ENCODE measurements at places on chromosomes 5 and 9. TPM values are rescaled to one million over a fixed set of nuclear protein-coding genes. Genes with fewer than 3 reads are reported as not detected.

GRCh38 chr9:16039218-16039987 is 486.6 kb downstream of the CCDC171 start:
- H3K4me1 ChIP-seq: peaks cover 25% of the 10 kb centered on the region
- H3K36me3 ChIP-seq: no peaks in the 10 kb centered on the region
- no peaks in the 10 kb centered on the region for H3K27me3 ChIP-seq
- H3K4me3 ChIP-seq: no peak overlapping the region

- no peak for DNase-seq
- no peak overlapping the region for H3K4me3 ChIP-seq
- no peaks in the 10 kb centered on the region for H3K27me3 ChIP-seq
- no peak overlapping the region for H3K27ac ChIP-seq
Observed at GRCh38 chr5:59416026-59416425, 477.5 kb downstream of the PDE4D start.

DNA sequence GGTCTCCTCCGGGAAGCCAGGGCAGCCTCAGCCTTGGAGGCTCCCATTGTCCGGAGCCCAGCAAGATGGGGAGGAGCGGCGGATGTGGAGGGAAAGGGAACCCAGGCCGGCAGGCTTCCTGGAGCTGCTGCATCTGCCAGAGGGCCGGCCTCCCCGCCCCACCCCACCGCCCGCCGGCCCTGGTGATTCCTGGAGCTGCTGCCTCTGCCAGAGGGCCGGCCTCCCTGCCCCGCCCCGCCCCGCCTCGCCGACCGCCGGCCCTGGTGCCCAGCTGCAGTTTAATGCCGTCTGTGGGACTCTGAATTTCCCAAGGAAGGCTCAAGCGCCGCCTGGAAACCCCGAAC is 31.6 kb downstream of the EXD3 start:
- H3K27ac ChIP-seq: no peak overlapping the region
- no peaks in the 10 kb centered on the region for H3K4me1 ChIP-seq
- H3K27me3 ChIP-seq: no peaks in the 10 kb centered on the region
- H3K4me3 ChIP-seq: no peak overlapping the region
- H3K36me3 ChIP-seq: no peaks in the 10 kb centered on the region

- H3K27me3 ChIP-seq: no peaks in the 10 kb centered on the region
- no peaks in the 10 kb centered on the region for H3K36me3 ChIP-seq
- H3K27ac ChIP-seq: peak overlapping the region; percentile 50
- DNase-seq: peak; percentile 77
- no peak overlapping the region for H3K4me3 ChIP-seq
Observed at GRCh38 chr5:143985832-143986515, 174.0 kb downstream of the HMHB1 start.

GRCh38 chr9:114968671-114969070 is 38.3 kb upstream of the TNFSF8 start:
- peak; percentile 45 for DNase-seq
- no peak overlapping the region for H3K27ac ChIP-seq
- no peaks in the 10 kb centered on the region for H3K36me3 ChIP-seq
- peaks cover 12% of the 10 kb centered on the region for H3K4me1 ChIP-seq
- H3K4me3 ChIP-seq: no peak overlapping the region

Gene ADAMTS13
- total RNA-seq: 0.86 TPM

Gene TEX48
- not detected for total RNA-seq

- no peak within 1 kb of the TSS for H3K4me3 ChIP-seq
- no peak within 1 kb of the TSS for H3K27ac ChIP-seq
- peaks cover 70% of the 10 kb centered on the region for H3K27me3 ChIP-seq
- DNase-seq: no peak
- H3K36me3 ChIP-seq: no peaks in the 10 kb centered on the region
Observed at GRCh38 chr5:91556-92263, at the start of gene PLEKHG4B. TSS of gene PLEKHG4B (plus strand) at chr5:92168. CDS start at chr5:92232, 64 bp downstream.

GRCh38 chr9:99433555-99433954 is 211.5 kb downstream of the SEC61B start:
- H3K4me1 ChIP-seq: peaks cover 25% of the 10 kb centered on the region
- H3K4me3 ChIP-seq: no peak overlapping the region
- DNase-seq: peak; percentile 82
- H3K36me3 ChIP-seq: no peaks in the 10 kb centered on the region
- H3K27me3 ChIP-seq: no peaks in the 10 kb centered on the region

Gene BHMT
- total RNA-seq: not detected

Gene CTSV
- 11.4 TPM for total RNA-seq

- no peaks in the 10 kb centered on the region for H3K4me1 ChIP-seq
- no peaks in the 10 kb centered on the region for H3K36me3 ChIP-seq
- no peak overlapping the region for H3K4me3 ChIP-seq
- DNase-seq: no peak
- peaks cover 10% of the 10 kb centered on the region for H3K27me3 ChIP-seq
- H3K27ac ChIP-seq: no peak overlapping the region
Observed at GRCh38 chr5:2183154-2184025, 300.7 kb upstream of the IRX4 start.

Gene PLPP7
- total RNA-seq: 0.98 TPM

GRCh38 chr5:57878301-57878722 is 395.7 kb upstream of the ACTBL2 start:
- no peak for DNase-seq
- H3K4me1 ChIP-seq: no peaks in the 10 kb centered on the region
- no peaks in the 10 kb centered on the region for H3K27me3 ChIP-seq
- H3K27ac ChIP-seq: no peak overlapping the region
- H3K4me3 ChIP-seq: no peak overlapping the region

- H3K4me1 ChIP-seq: peaks cover 24% of the 10 kb centered on the region
- H3K4me3 ChIP-seq: peak overlapping the region; percentile 90
- H3K36me3 ChIP-seq: peaks cover 17% of the 10 kb centered on the region
- DNase-seq: peak; percentile 62
- H3K27me3 ChIP-seq: no peaks in the 10 kb centered on the region
Observed at GRCh38 chr9:37486616-37487548, 1.1 kb downstream of the POLR1E start.

- peak overlapping the region; percentile 92 for H3K27ac ChIP-seq
- H3K4me3 ChIP-seq: peak overlapping the region; percentile 57
- H3K36me3 ChIP-seq: no peaks in the 10 kb centered on the region
- DNase-seq: peak; percentile 67
Observed at GRCh38 chr9:130846487-130847305, 11.6 kb downstream of the ABL1 start.

Gene IFNA6
- not detected for total RNA-seq

- H3K36me3 ChIP-seq: no peaks in the 10 kb centered on the region
- H3K27me3 ChIP-seq: no peaks in the 10 kb centered on the region
- H3K4me3 ChIP-seq: no peak overlapping the region
- H3K27ac ChIP-seq: no peak overlapping the region
- no peak for DNase-seq
- no peaks in the 10 kb centered on the region for H3K4me1 ChIP-seq
Observed at GRCh38 chr9:84484172-84484571, 143.6 kb upstream of the SLC28A3 start.

GRCh38 chr9:4689021-4689420 is 9.7 kb downstream of the CDC37L1 start:
- H3K27me3 ChIP-seq: no peaks in the 10 kb centered on the region

Gene C5orf46
- total RNA-seq: 59.9 TPM

Gene FUT7
- not detected for total RNA-seq

Gene C1QTNF2
- total RNA-seq: 0.04 TPM

- no peak overlapping the region for H3K4me3 ChIP-seq
- no peak overlapping the region for H3K27ac ChIP-seq
- no peaks in the 10 kb centered on the region for H3K4me1 ChIP-seq
- DNase-seq: peak; percentile 16
- H3K36me3 ChIP-seq: no peaks in the 10 kb centered on the region
- peaks cover 39% of the 10 kb centered on the region for H3K27me3 ChIP-seq
Observed at GRCh38 chr5:37875051-37875787, 35.4 kb upstream of the GDNF start.

DNA sequence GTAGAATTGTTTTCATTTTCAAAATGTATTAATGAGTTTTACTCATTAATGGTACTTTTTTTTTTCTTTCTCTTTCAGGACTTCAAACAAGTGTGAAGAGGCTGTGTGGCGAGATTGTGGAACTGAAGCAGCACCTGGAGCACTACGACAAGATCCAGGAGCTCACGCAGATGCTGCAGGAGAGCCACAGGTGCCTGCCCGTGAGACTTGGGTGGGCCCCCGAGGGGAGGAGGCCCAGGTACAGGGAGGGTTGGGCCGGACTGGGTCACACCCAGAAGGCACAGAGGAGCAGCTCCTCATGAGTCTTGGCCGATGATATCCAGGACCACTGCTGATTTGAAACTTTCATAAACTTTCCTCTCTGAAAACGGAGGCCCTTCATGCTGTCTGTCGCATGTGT is 35.6 kb downstream of the CEP72 start:
- H3K36me3 ChIP-seq: peaks cover 45% of the 10 kb centered on the region
- no peak overlapping the region for H3K27ac ChIP-seq
- H3K4me3 ChIP-seq: no peak overlapping the region
- no peaks in the 10 kb centered on the region for H3K27me3 ChIP-seq

- H3K4me3 ChIP-seq: no peak overlapping the region
- no peak overlapping the region for H3K27ac ChIP-seq
- H3K36me3 ChIP-seq: no peaks in the 10 kb centered on the region
- DNase-seq: no peak
- H3K4me1 ChIP-seq: peaks cover 11% of the 10 kb centered on the region
- H3K27me3 ChIP-seq: no peaks in the 10 kb centered on the region
Observed at GRCh38 chr9:72551306-72551705, 29.9 kb downstream of the TMC1 start.

- H3K27ac ChIP-seq: peak overlapping the region; percentile 87
- H3K4me3 ChIP-seq: no peak overlapping the region
- no peaks in the 10 kb centered on the region for H3K27me3 ChIP-seq
Observed at GRCh38 chr9:121371495-121372061, 1.5 kb upstream of the STOM start.

- no peaks in the 10 kb centered on the region for H3K27me3 ChIP-seq
- H3K4me3 ChIP-seq: no peak overlapping the region
- peaks cover 2% of the 10 kb centered on the region for H3K4me1 ChIP-seq
- H3K36me3 ChIP-seq: no peaks in the 10 kb centered on the region
- H3K27ac ChIP-seq: no peak overlapping the region
- peak; percentile 74 for DNase-seq
Observed at GRCh38 chr9:15416880-15417279, 5.8 kb upstream of the SNAPC3 start.

GRCh38 chr5:118921866-118922265 is 66.5 kb downstream of the DTWD2 start:
- no peaks in the 10 kb centered on the region for H3K27me3 ChIP-seq
- no peak for DNase-seq
- H3K4me3 ChIP-seq: no peak overlapping the region
- no peaks in the 10 kb centered on the region for H3K36me3 ChIP-seq
- H3K4me1 ChIP-seq: no peaks in the 10 kb centered on the region

GRCh38 chr5:147464211-147464610 is 45.7 kb downstream of the DPYSL3 start:
- no peaks in the 10 kb centered on the region for H3K27me3 ChIP-seq
- peak; percentile 57 for DNase-seq
- H3K36me3 ChIP-seq: no peaks in the 10 kb centered on the region
- H3K27ac ChIP-seq: no peak overlapping the region

GRCh38 chr9:21837501-21837900 is 35.1 kb downstream of the MTAP start:
- peak overlapping the region; percentile 99 for H3K27ac ChIP-seq
- H3K4me1 ChIP-seq: peaks cover 41% of the 10 kb centered on the region
- peaks cover 72% of the 10 kb centered on the region for H3K36me3 ChIP-seq

Gene MLLT3
- 6.4 TPM for total RNA-seq

GRCh38 chr9:79962836-79963235 is 391.1 kb downstream of the TLE4 start:
- peaks cover 64% of the 10 kb centered on the region for H3K27me3 ChIP-seq
- no peak for DNase-seq
- no peaks in the 10 kb centered on the region for H3K4me1 ChIP-seq

Gene SEC61B
- 91.3 TPM for total RNA-seq

Gene ISL1
- 1.4 TPM for total RNA-seq

DNA sequence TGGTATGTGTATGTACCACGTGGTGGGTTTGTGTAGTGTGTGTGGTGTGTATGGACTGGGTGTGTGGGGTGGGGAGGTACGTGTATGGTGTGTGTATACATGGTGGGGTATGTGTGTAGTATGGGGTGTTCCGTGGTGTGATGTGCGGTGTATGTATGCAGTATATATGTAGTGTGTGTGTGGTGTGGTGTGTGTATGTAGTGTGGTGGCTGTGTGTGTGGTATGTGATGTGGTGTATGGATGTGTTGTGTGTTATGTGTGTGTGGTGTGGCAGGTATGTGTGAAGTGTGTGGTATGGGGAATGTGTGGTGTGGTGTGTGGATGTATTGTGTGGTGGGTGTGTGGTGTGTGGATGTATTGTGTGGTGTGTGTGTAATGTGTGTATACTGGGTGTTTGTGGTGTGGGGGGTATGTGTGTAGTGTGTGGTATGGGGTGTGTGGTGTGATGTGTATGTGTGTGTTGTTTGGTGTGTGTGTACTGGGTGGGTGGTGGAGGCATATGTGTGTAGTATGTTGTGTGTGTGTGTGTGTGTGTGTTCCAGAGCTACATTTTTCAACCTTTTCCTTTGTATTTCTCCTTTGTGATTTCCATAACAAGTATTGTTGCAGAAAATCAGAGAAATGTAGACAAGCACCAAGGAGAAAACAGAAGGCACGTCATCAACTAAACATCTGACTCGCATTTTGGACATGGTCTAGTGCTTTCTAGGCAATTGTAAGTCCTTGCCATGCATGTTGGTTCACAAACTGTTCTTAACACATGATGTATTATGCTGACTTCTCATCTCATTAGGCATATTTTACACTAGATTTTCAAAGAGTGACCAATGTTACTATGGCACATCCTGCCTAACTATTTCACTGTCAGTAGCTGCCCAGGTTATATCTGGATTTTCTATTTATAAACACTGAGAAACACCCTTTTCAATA is 13.2 kb downstream of the SEMA4D start:
- no peak for DNase-seq
- no peaks in the 10 kb centered on the region for H3K4me1 ChIP-seq
- H3K4me3 ChIP-seq: no peak overlapping the region
- H3K27ac ChIP-seq: no peak overlapping the region

DNA sequence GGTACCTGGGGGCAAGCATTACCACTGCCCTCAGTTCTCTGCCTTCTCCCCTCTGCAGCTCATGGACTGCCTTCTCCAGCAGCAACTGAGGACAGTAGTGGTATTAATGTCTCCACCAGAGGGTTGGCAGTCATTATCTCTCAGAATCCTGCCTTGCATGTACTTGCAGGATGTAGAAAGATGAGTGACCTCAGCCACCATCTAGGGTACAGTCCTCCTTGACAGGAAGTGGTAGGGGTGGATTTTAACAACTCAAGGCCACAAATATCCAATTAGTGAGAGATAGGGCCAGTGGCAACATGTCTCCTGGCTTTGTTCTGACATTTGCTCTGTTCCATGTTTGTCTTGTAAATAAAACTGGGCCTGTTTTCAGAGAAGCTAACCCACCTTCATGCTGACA is 47.2 kb downstream of the F2R start:
- H3K27ac ChIP-seq: no peak overlapping the region
- 0 out of 2 replicates have a peak, but pooled peaks cover 8% of the 10 kb centered on the region for H3K4me1 ChIP-seq
- no peak overlapping the region for H3K4me3 ChIP-seq
- DNase-seq: no peak
- no peaks in the 10 kb centered on the region for H3K36me3 ChIP-seq

- DNase-seq: peak; percentile 77
- H3K4me1 ChIP-seq: peaks cover 46% of the 10 kb centered on the region
- H3K4me3 ChIP-seq: peak overlapping the region; percentile 3
- no peaks in the 10 kb centered on the region for H3K27me3 ChIP-seq
- H3K36me3 ChIP-seq: no peaks in the 10 kb centered on the region
- H3K27ac ChIP-seq: peak overlapping the region; percentile 87
Observed at GRCh38 chr5:137190441-137190840, 308.7 kb downstream of the SPOCK1 start.

GRCh38 chr5:157732596-157733262 is 1.5 kb downstream of the THG1L start:
- peaks cover 15% of the 10 kb centered on the region for H3K4me1 ChIP-seq
- DNase-seq: no peak
- no peak overlapping the region for H3K4me3 ChIP-seq
- H3K36me3 ChIP-seq: peaks cover 19% of the 10 kb centered on the region
- H3K27me3 ChIP-seq: no peaks in the 10 kb centered on the region
- H3K27ac ChIP-seq: no peak overlapping the region

All from PC-3 (cell line).